Stimulated activated CD4-positive, alpha-beta T cell treated with anti-CD3 and anti-CD28 coated beads, Interleukin-4, amount 100 ng/mL, for 1 hour (primary cell): ENCODE measurements at places on chromosomes 2 and 18.

- no peak for DNase-seq
These were observed 40.3 kb downstream of the RBMS1 start for GRCh38 chr2:160453111-160453820.

- DNase-seq: no peak
These were observed 5.4 kb downstream of the DOK1 start for GRCh38 chr2:74559912-74560311.

- DNase-seq: no peak
These were observed 329.5 kb upstream of the CHAC2 start for GRCh38 chr2:53438100-53438499.

GRCh38 chr18:33567705-33568104 is 10.3 kb upstream of the ASXL3 start:
- no peak for DNase-seq

GRCh38 chr2:226898897-226899296 is 63.0 kb downstream of the RHBDD1 start:
- DNase-seq: no peak

DNA sequence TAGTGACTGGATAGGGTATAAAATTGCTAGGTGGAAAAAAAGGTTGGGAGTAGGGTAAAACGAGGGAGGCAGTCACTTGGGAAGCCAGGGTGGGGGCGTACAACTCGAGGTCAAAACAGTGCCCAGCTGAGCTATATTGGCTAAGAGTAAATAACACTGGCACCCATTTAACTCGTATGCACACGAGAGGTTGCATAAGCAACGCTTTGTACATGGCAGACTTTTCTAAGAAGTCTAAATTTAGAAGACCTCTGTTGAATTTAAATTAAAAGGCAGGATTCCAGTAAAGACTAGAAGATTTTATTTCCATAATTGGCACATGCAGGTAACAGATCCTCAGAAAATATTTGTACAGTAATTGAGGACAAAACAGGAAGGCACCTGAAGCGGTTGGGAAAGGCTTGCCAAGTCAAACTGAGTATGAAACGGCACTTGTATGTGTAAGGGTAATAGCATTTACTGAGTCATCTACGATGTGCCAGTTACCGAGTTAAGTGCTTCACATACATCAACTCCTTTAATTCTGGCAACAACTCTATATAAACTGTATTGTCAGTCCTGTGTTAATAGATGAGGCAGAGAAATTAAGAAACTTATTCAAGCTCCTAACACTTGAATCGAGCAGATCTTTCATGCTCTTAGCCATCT is 1.4 kb upstream of the MALT1 start:
- no peak for DNase-seq
